SHP77 (cell line): ENCODE measurements at places on chromosomes 11 and 22.

GRCh38 chr11:76259299-76259908 is 53.1 kb upstream of the WNT11 start:
- DNase-seq, result no peak

- DNase-seq, result no peak
Measured at GRCh38 chr11:18019650-18020049, 6.8 kb upstream of the SERGEF start.

DNA sequence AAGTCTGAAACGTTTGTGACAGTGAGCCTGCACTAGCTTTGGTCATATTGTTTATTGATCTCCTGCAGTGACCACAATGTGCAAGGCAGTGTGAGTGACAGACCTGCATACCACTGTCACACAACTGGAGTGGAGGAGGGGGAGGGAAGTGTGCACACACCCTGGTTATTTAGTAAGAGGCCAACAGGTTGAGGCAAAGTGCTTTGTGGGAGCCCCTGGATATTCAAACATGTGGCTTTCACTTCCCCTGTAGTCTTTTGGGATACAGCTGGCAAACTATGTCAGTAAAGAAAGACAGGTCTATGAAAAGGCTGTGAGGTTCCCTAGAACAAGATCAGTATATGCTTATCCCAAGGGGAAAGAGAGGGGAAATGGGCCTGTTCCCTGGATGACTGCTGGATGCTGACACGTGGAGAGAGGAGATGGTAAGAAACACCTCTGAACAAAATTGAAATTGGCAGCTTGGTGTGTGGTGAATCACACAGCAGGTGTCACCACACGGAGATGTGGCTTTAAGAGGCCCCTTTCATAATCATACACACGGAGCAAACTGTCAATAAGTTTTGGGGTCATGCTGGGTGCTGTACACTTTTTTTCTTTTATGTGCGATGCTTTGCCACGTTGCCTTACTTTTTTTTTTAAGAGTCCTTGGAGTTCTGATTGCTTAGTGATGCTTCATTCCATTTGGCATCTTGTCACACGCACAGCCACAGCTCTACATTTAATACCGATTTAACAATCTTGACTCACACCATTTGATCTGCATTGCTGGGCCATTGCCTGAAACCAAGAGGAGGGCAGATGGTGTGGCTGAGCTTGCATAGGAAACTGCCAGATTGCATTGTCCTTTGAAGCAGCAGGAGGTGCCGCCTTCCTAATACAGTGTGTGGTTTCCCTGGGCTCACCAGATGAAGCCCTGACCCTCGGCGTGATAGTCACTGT is 11.3 kb downstream of the OSBP2 start:
- DNase-seq, result no peak

DNA sequence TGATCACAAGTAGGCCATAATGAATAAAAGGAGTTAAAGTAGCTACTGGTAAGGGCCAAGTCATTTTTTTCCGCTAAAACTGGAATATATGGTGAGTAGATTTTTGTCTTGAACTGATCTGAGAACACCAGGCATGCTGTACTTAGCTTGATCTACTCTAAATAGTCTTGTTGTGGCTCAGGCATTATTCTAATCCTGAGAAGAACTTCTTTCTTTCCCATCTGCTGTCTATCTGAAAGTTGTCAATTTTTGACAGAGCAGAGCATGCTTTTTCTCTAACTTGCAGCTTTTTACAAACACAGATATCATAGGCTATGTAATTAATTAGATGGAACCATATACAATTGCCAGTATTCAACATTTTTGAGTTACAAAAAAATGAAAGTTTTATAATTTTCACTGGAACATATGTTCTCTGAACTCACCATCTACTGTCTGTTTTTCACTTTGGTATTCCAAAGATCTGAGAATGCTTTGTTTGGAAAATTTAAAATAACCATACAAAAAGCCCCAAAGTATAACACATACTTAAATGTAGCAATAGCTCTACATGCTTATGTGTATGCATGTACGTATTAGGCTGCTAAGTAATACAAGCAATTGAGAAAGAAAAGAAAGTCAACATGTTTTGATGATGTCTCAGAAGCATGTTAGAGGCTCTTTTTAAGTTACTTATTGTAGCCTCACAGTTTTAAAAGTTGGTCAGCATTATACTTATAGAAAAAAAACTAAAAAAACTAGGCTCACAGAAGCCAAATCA is 542.7 kb upstream of the LUZP2 start:
- DNase-seq, result no peak

- no peak for DNase-seq
Measured at GRCh38 chr11:15985127-15985859, 371.1 kb downstream of the SOX6 start.

DNA sequence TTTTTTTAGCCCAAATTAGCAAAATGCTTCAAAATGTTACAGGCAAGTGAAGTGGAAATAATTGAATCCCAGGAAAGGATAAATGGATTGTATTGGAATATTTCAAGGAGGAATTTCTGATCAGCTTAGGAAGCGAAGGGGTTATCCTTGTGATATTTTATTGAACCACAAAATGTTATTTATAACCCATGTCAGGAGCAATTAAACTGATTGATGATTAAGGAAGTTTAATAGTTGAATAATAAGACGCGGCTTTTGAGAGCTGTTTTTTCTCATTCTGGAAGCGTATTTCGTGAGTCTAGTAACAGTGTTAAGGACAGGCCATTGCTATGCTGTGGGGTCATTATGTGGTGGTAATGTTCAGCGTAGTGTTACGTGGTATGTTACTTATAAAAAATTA is 192.3 kb downstream of the TBC1D22A start:
- DNase-seq, result no peak

- DNase-seq, result no peak
Measured at GRCh38 chr22:31944700-31945442, 536 bp downstream of the YWHAH start.

DNA sequence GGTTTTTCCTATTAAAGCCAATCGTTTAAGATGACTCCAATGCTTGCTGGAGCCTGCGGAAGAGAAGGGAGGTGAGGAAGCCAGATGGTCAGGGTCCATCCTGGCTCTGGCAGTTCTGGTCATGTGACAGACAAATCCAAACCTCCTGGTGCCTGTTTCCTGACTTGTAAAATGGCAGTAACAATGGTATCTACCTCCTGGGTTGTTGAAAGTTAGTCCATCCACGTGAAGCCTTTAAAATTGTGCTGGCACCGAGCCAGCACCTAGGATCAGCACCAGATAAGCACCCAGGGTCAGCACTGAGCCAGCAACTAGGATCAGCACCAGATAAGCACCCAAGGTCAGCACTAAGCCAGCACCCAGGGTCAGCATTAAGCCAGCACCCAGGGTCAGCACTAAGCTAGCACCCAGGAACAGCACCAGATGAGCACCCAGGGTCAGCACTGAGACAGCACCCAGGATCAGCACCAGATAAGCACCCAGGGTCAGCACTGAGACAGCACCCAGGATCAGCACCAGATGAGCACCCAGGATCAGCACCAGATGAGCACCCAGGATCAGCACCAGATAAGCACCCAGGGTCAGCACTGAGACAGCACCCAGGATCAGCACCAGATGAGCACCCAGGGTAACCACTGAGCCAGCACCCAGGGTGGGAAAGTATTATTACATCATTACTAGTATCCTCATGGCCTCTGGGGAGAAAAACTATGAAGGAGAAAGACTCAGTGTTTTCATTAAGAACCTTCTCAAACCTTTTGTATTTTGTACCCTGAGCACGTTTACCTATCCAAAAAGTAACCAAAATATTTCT is 17.2 kb downstream of the KIAA0930 start:
- DNase-seq, result no peak
